ENCODE measurements at places on chromosomes 11 and 22. TPM values are rescaled to one million over a fixed set of nuclear protein-coding genes. Genes with fewer than 3 reads are reported as not detected.

Gene MFRP
- total RNA-seq, result not detected

Gene OR4X1
- not detected for total RNA-seq

Gene OR52E8
- total RNA-seq, result not detected

Gene MRGPRX4
- not detected for total RNA-seq

Gene TMEM121B
- not detected for total RNA-seq

Gene CADM1
- 3.3 TPM for total RNA-seq

Gene SMCO4
- total RNA-seq, result 4.0 TPM

Gene TRIM49B
- total RNA-seq, result not detected

Gene MTCH2
- 173 TPM for total RNA-seq

Gene GSTT4
- total RNA-seq, result not detected

Gene OR8G1
- total RNA-seq, result not detected

Gene DBX1
- total RNA-seq, result not detected
